Effector memory CD8-positive, alpha-beta T cell (primary cell): ENCODE measurements at places on chromosomes 5 and 9.

DNA sequence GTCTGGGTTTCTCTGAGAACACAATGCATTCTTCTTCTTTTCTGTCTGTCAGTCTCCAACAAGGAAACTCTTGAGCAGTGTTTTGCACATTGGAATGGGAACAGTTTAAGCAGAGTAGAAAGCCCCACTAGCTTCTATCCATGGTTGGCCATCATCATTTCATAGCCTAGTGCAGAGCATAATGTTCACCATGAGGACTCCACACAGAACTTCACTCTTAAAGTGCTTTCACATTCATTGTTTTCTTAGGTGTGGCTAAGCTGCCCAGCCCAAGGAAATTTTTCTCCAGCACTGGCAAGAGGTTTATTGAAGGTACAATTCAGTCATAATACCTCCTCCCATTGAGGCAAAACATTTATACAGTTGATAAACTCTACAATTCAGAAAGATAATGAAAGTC lies 503.0 kb upstream of the CD180 start:
- no peaks in the 10 kb centered on the region for H3K4me1 ChIP-seq
- H3K27me3 ChIP-seq: peaks cover 13% of the 10 kb centered on the region
- no peak overlapping the region for H3K27ac ChIP-seq
- no peak overlapping the region for H3K4me3 ChIP-seq
- no peak for DNase-seq

DNA sequence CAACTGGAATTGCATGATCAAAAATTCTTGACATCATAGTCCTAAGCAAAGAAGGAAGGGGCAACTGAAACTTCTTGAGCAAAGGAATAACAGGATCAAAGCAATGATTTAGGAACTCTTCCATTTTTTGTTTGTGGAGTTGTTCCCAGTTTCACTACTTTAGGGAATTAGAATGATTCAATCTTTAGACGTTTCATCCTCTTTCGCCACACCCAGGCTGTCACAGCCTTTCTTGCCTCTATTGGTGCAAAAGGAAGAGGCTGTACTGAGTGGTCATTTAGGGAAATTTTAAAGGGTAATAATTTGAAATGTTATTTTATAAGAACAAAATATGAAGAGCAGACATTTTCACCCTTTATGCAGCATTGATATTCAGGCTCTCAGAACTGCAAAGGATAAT lies 1026.0 kb upstream of the ARRDC3 start:
- DNase-seq: no peak
- H3K4me1 ChIP-seq: no peaks in the 10 kb centered on the region
- H3K4me3 ChIP-seq: no peak overlapping the region
- no peak overlapping the region for H3K27ac ChIP-seq
- H3K27me3 ChIP-seq: no peaks in the 10 kb centered on the region

DNA sequence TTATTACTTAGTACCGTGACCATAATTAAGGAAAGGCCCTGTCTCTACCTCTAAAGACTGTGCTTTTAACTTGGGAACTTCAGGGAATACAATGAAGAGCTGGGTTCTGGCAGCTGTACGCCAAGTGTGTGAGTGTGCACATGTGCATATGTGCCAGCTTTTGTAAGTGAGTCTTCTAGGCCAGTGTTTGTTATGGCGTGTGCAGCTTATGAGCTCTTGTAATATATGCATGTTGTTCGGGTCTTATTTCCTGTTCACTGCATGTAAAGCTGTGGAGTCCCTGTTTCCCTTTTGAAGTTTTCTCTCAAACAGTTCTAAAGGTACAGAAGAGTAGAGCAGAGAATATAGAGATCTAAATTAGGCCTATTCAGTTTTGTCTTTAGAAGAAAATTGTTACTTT lies 30.5 kb downstream of the TGFBR1 start:
- peaks cover 32% of the 10 kb centered on the region for H3K4me1 ChIP-seq
- H3K27ac ChIP-seq: no peak overlapping the region
- H3K4me3 ChIP-seq: peak overlapping the region; percentile 54
- DNase-seq: no peak
- peaks cover 64% of the 10 kb centered on the region for H3K36me3 ChIP-seq

- H3K4me1 ChIP-seq: peaks cover 8% of the 10 kb centered on the region
- no peak for DNase-seq
- H3K27ac ChIP-seq: no peak overlapping the region
- no peak overlapping the region for H3K4me3 ChIP-seq
- H3K36me3 ChIP-seq: peaks cover 62% of the 10 kb centered on the region
These were observed 55.1 kb downstream of the NUP214 start for GRCh38 chr9:131180454-131180853.

DNA sequence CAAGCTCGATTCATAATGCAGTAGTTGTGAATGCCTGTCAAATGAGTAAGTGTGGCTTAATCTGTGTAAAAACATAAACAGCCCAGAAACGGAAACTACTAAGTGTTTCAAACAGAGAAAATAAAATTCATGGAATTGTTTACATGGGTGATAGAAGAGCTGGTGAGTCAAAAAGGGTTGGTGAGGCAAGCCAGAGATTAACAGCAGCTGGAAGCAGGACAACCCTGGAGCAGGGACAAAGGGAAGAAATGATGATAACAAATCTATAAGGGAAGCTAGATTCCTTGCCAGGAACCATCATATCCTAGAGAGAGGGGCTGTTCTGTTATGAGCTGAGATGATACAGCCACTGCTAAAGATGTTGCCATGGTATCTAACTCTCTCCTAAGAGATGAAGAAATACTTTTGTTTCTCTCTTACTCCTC lies 18.0 kb upstream of the PRR16 start:
- no peak overlapping the region for H3K4me3 ChIP-seq
- H3K27ac ChIP-seq: no peak overlapping the region
- H3K4me1 ChIP-seq: no peaks in the 10 kb centered on the region
- no peaks in the 10 kb centered on the region for H3K27me3 ChIP-seq

DNA sequence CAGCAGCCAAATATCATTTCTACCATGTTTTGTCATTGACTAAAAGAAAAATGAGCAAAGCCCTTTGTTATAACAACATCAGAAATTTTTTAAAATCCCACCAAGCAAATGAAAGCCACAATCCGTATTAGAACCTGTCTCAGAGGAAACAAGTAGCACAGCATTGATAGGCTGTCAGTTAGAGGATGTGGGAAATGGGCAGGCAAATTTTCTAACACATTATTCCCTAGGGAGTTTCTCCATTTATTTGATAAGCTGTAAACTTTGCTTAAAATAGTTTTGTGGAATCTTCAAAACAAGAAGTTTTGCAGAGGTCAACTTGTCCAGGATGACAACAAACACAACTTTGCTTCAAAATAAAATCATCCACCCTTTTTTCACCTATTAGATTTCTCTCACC lies 53.6 kb upstream of the APC start:
- no peaks in the 10 kb centered on the region for H3K36me3 ChIP-seq
- no peak overlapping the region for H3K27ac ChIP-seq
- no peak overlapping the region for H3K4me3 ChIP-seq
- no peak for DNase-seq

DNA sequence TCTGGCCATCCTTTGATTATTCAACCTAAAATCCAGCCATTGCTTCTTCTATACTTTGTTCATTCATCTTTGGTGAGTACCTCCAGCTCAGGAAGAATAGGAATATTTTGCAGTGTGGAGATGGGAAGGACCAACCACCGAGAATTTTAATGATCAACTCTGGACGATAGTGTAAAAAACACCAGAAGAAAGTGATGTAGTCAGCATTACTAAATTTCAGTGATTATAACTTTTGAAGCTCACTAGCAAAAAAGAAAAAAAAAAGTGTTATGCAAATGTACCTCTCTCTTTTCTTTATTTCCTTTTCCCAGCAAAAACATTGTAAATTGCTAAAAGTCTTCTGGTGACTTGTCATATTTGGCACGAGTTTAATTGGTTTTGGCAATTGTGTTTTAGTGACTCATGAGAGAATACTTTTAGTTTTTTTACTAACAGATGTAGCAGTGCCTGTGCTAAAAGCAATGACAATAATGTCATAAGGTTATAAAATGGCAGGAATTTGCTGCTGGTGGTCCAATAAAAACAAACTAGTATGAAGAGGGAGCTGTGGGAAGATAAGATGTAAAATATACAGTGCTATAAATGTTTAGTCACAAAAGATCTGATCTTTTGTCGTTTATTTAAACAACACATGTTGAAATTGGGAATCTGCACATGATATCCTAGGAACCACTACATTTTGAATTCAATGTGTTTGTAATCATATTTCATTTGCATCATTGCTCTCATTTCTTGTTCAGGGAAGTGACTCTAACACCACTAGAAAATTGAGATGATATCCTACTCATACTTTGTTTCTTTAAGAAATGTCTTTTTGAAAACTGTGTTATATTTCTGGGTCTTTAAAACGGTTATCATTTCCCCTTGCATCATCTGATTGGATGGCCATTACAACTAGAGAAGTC lies 81.3 kb upstream of the ERCC6L2 start:
- peaks cover 45% of the 10 kb centered on the region for H3K27me3 ChIP-seq
- H3K4me3 ChIP-seq: no peak overlapping the region
- no peak overlapping the region for H3K27ac ChIP-seq
- no peaks in the 10 kb centered on the region for H3K4me1 ChIP-seq

- H3K36me3 ChIP-seq: no peaks in the 10 kb centered on the region
- DNase-seq: no peak
- H3K27ac ChIP-seq: no peak overlapping the region
- H3K4me1 ChIP-seq: no peaks in the 10 kb centered on the region
- H3K27me3 ChIP-seq: no peaks in the 10 kb centered on the region
These were observed 64.9 kb downstream of the ZNF354C start for GRCh38 chr5:179124853-179125788.

DNA sequence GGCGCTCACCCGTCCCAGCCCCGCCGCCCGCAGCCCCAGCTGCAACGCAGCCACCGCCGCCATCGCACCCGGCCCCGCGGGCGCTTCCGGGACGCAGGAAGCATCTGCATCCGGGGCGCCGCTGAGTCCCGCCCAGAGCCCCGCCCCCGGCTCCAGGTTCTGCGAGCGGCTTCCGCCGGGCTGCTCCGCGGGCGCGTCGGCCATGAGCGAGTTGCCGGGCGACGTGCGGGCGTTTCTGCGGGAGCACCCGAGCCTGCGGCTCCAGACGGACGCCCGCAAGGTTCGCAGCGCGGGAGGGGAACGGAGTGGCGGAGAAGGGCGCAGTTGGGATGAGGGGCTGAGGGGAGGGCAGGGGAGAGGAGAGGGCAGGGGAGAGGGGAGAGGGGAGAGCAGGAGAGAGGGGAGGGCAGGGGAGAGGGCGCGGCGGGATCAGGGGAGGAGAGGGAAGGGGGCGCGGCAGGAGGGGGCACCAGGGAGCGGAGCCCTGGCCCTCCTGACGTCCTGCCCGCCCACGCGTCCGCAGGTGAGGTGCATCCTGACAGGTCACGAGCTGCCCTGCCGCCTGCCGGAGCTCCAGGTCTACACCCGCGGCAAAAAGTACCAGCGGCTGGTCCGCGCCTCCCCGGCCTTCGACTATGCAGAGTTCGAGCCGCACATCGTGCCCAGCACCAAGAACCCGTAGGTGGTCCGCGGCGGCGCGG lies at the start of the genes SURF1 and SURF2:
Gene SURF1, minus strand, starts transcription at position 97 of the 701 bp plus-strand sequence. Its CDS starts 34 bp downstream, at position 63.
Gene SURF2, plus strand, starts transcription at position 160 of the 701 bp plus-strand sequence. Its CDS starts 43 bp downstream, at position 203.
- no peaks in the 10 kb centered on the region for H3K27me3 ChIP-seq
- H3K36me3 ChIP-seq: peaks cover 81% of the 10 kb centered on the region
- H3K4me3 ChIP-seq: peak within 1 kb of the TSS; percentile 87
- H3K27ac ChIP-seq: peak within 1 kb of the TSS; percentile 86
- peaks cover 31% of the 10 kb centered on the region for H3K4me1 ChIP-seq

- no peaks in the 10 kb centered on the region for H3K27me3 ChIP-seq
- H3K4me1 ChIP-seq: peaks cover 43% of the 10 kb centered on the region
- H3K27ac ChIP-seq: peak overlapping the region; percentile 98
- peaks cover 18% of the 10 kb centered on the region for H3K36me3 ChIP-seq
These were observed 794 bp upstream of the DCAF12 start for GRCh38 chr9:34127035-34127948.

- no peak for DNase-seq
- no peaks in the 10 kb centered on the region for H3K36me3 ChIP-seq
- H3K27me3 ChIP-seq: no peaks in the 10 kb centered on the region
- H3K4me1 ChIP-seq: no peaks in the 10 kb centered on the region
- H3K27ac ChIP-seq: no peak overlapping the region
- H3K4me3 ChIP-seq: no peak overlapping the region
These were observed 25.9 kb upstream of the CACNA1B start for GRCh38 chr9:137851516-137852267.

- H3K4me3 ChIP-seq: no peak overlapping the region
- no peaks in the 10 kb centered on the region for H3K27me3 ChIP-seq
- peak overlapping the region; percentile 69 for H3K27ac ChIP-seq
- no peaks in the 10 kb centered on the region for H3K36me3 ChIP-seq
- peaks cover 23% of the 10 kb centered on the region for H3K4me1 ChIP-seq
These were observed 62.6 kb downstream of the ANGPTL2 start for GRCh38 chr9:127059765-127060361.

DNA sequence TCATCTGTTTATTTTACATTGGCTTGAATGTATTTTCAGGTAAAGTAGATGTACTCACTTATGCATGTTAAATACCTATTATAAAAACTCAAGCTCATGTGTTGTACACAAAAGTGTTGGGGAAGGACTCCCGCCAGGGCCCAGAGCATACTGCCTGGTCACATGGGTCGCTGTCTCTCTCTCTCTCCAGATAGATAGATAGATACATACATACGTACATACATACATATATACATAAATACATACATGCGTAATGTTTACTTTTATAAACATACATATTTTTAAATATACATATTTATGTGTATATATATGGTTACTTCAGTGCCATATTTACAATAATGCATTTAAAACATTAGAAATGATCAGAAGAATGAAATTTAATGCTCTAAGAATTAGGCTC lies 24.7 kb downstream of the ASPN start:
- DNase-seq: no peak
- no peak overlapping the region for H3K4me3 ChIP-seq
- no peaks in the 10 kb centered on the region for H3K27me3 ChIP-seq
- no peak overlapping the region for H3K27ac ChIP-seq

GRCh38 chr9:70765946-70766345 lies 351.5 kb upstream of the KLF9 start:
- H3K4me1 ChIP-seq: no peaks in the 10 kb centered on the region
- DNase-seq: no peak
- no peak overlapping the region for H3K4me3 ChIP-seq
- no peaks in the 10 kb centered on the region for H3K36me3 ChIP-seq

- no peaks in the 10 kb centered on the region for H3K27me3 ChIP-seq
- peak overlapping the region; percentile 68 for H3K4me3 ChIP-seq
- peak overlapping the region; percentile 97 for H3K27ac ChIP-seq
- H3K4me1 ChIP-seq: peaks cover 84% of the 10 kb centered on the region
- peaks cover 100% of the 10 kb centered on the region for H3K36me3 ChIP-seq
These were observed 12.7 kb downstream of the IRF1 start for GRCh38 chr5:132477784-132478365.

DNA sequence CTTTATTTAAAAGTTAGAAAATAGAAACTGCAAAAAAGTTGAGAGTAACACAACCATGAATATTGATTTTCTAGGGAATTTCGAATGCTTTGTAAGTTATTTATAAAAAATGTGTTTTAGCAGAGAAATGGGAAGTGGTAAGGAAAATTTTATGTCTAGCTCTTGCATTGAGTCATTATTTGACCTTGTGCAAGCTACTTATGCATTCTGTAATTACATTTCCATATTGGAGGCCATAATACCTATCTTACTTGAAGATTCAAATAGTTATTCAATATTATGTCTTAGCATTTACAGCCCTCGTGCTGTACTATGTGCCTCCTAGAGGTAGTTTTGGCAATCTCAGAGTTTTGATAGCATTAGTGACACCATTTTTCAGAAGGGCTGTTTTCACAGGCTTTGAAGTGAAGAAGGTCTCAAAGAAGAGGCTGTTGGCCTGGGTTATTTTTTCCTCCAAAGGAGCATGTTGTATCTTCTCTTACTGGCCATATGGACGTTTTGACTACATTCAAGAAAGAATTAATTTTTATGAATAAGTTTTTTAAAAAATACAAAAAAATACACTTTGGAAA lies 7.4 kb upstream of the DAP start:
- no peak overlapping the region for H3K27ac ChIP-seq
- no peak for DNase-seq
- no peaks in the 10 kb centered on the region for H3K36me3 ChIP-seq
- H3K27me3 ChIP-seq: peaks cover 45% of the 10 kb centered on the region
- no peak overlapping the region for H3K4me3 ChIP-seq
- no peaks in the 10 kb centered on the region for H3K4me1 ChIP-seq
